ENCODE measurements at places on chromosomes 5 and 9. TPM values are rescaled to one million over a fixed set of nuclear protein-coding genes. Genes with fewer than 3 reads are reported as not detected.

The NR6A1 gene
- 4.0 TPM for total RNA-seq

DNA sequence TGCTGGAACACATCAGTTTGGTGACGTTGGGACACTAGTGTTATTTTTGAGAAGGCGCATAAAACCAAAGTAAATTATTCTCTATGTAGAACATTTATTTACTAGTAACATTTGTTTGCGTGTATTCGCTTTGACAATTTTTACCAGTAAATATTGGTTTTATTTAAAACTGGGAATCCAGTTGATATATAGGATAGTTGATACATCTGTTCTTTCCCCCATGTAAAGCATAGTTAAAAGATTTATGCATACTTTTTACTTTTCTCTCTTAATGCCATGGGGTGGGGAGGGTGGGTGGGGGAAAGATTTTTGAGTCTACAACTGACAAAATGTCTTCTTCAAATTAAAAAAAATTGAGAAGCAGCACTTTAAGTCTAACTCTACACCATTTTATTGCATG, at the start of gene IGIP:
Gene IGIP (plus strand): TSS at position 301 of the 400 bp plus-strand sequence. CDS start 2,540 bp downstream, outside the sequence.
- no peak within 1 kb of the TSS for H3K27ac ChIP-seq
- no peak for DNase-seq
- no peak within 1 kb of the TSS for H3K4me3 ChIP-seq
- no peaks in the 10 kb centered on the region for H3K27me3 ChIP-seq
- H3K36me3 ChIP-seq, result no peaks in the 10 kb centered on the region
- H3K4me1 ChIP-seq, result peaks cover 17% of the 10 kb centered on the region

GRCh38 chr5:32277798-32278197, 34.9 kb downstream of the MTMR12 start:
- H3K4me1 ChIP-seq, result peaks cover 31% of the 10 kb centered on the region
- no peak overlapping the region for H3K27ac ChIP-seq
- no peak for DNase-seq
- H3K4me3 ChIP-seq, result no peak overlapping the region

- peaks cover 11% of the 10 kb centered on the region for H3K4me1 ChIP-seq
- no peaks in the 10 kb centered on the region for H3K36me3 ChIP-seq
- DNase-seq, result no peak
Observed at GRCh38 chr9:85745203-85745602, 3.4 kb upstream of the AGTPBP1 start.

GRCh38 chr5:152932621-152933020, 527.5 kb upstream of the NMUR2 start:
- no peak overlapping the region for H3K4me3 ChIP-seq
- H3K4me1 ChIP-seq, result no peaks in the 10 kb centered on the region
- H3K27me3 ChIP-seq, result no peaks in the 10 kb centered on the region
- no peaks in the 10 kb centered on the region for H3K36me3 ChIP-seq

- no peak overlapping the region for H3K27ac ChIP-seq
- H3K4me1 ChIP-seq, result no peaks in the 10 kb centered on the region
- no peak for DNase-seq
- H3K36me3 ChIP-seq, result peaks cover 32% of the 10 kb centered on the region
- no peak overlapping the region for H3K4me3 ChIP-seq
Observed at GRCh38 chr9:120856700-120857099, 14.0 kb upstream of the PSMD5 start.

DNA sequence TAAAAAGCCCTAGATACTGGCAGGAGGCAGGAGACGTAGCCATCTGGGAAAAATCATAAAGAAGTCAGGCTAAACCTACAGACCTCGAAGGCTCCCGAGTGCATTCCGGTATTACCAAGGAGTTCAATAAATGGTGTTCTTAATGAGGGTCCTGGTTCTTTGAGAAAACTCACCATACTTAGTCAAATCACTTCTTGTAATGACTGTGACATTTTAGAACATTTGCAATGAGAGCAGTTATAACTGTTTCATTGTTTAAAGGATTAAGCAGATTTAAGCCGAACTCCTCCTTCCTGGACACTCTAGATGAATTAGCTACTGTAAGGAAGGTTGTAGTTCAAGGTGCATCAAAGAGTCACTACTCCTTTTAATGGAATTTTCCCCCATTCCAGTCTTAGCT, 67.8 kb downstream of the EFNA5 start:
- H3K4me3 ChIP-seq, result no peak overlapping the region
- no peaks in the 10 kb centered on the region for H3K4me1 ChIP-seq
- no peaks in the 10 kb centered on the region for H3K36me3 ChIP-seq
- no peak overlapping the region for H3K27ac ChIP-seq

- DNase-seq, result no peak
- H3K4me3 ChIP-seq, result no peak overlapping the region
- H3K36me3 ChIP-seq, result no peaks in the 10 kb centered on the region
- H3K27me3 ChIP-seq, result no peaks in the 10 kb centered on the region
- H3K27ac ChIP-seq, result no peak overlapping the region
Observed at GRCh38 chr5:157020511-157021222, 38.2 kb downstream of the HAVCR1 start.

- H3K4me3 ChIP-seq, result no peak overlapping the region
- H3K27ac ChIP-seq, result no peak overlapping the region
- no peak for DNase-seq
- peaks cover 53% of the 10 kb centered on the region for H3K4me1 ChIP-seq
- no peaks in the 10 kb centered on the region for H3K36me3 ChIP-seq
- H3K27me3 ChIP-seq, result no peaks in the 10 kb centered on the region
Observed at GRCh38 chr9:107292821-107293542, 9.9 kb downstream of the RAD23B start.

DNA sequence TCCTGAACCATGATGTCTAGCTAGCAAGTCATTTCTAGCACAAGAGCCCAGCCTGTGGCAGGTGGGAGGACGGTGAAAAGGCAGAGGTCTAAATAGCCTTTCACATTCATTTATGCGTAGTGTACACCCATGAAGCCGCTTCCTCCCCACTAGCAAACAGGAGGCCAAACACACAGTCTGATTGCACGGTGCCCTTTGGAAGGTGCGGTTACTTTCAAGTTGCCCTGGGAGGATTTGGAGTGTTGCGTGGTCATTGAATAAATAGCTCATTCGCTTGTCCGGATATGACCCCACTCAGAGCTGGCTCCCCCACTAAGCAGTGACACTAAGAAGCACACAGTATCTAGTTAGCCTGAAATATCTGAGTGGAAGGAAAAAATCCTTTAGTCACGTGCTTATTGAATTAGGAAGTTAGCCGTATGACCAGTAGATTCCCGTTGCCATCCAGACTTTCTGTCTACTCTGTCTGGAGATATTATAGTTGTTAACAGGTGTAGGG, 664 bp upstream of the ARSB start:
- H3K27me3 ChIP-seq, result no peaks in the 10 kb centered on the region
- peak overlapping the region; percentile 98 for H3K27ac ChIP-seq
- no peaks in the 10 kb centered on the region for H3K36me3 ChIP-seq
- H3K4me3 ChIP-seq, result peak overlapping the region; percentile 84

DNA sequence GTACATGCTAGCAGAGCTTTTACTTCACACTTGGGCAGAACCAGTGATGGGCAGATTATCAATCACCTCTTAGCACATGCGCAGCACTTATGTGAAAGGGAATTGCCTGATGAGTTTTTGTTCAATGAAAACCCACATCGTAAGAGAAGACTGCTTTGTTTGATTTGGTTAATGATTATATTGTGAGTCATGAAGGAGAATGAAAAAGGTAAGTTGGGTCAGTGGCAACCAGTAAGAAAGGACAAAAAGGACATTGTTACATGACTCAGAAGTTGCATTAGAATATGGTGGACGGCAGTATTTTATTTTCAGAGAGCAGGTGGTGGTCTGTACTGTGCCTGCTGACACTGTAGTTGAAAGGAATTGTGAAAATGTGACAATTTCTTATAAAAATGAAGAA, 127.4 kb downstream of the AOPEP start:
- no peaks in the 10 kb centered on the region for H3K4me1 ChIP-seq
- no peak for DNase-seq

DNA sequence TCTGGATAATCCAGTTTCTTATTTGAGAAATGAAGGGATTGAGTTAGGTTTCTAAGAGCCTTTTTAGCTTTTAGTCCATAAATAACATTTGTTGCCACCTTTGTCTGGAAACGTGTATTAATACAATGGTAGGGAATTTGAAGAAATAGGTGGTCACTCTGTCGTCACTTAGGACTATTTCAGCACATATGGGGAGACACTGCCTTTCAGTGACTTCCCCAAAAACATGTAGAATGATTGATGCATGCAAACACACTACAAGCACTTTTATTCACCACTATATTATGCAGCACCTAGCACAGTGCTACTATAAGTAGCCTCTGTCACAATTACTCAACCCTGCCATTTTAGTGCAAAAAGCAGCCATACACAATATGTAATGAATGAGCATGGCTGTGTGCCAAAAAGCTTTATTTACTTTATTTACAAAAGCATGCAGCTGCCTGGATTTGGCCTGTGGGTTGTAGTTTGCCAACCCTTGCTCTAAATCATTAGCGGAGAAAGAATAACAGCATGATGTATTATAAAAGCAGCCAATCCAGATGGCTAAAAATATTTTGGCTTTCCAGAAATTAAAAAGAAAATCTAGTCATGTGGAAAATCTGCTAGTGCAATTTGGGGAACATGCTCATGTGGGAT, 154.2 kb upstream of the HMHB1 start:
- DNase-seq, result no peak
- no peaks in the 10 kb centered on the region for H3K4me1 ChIP-seq
- H3K36me3 ChIP-seq, result no peaks in the 10 kb centered on the region

DNA sequence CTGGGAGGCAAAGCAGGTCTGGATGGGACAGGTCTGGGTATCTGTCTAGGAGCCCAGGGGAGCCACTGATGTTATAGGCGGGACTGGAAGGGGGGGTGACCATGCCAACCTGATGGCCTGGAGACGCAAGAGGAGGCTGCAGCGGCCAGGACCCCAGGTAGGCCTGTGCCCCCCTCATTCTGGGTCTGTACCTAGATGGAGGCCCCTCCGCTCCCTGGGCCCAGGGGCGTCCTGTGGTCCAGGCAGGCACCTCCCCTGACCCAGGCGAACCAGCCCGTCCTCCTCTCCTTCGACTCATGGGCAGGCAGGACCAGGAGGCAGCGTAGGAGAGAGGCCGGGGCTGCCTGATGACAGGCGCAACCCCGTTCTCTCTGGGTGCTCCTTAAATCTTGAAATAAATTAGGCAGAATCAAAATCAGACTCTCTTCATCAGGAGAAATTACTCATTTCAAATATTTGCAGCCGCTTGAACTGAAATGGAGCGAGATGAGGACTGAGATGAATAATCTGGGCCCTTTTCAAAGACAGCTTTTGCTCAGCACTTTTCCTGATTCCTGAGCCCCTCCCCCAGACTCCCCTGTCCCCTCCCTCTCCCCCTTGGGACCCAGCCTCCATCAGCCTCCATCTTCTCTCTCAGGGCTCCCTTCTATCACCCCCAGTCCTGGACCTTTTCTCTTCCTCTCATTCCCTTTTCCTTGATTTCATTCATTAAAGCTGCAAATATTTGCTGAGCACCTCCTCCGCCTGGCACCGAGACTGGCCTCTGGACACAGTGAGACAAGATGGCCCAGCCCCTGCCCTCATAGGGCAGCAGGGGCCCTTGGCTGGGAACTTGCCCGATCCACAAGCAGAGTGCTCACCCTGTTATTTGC, 46.8 kb upstream of the IER5L start:
- no peaks in the 10 kb centered on the region for H3K36me3 ChIP-seq
- peaks cover 14% of the 10 kb centered on the region for H3K4me1 ChIP-seq
- H3K4me3 ChIP-seq, result no peak overlapping the region
- DNase-seq, result no peak

- H3K27me3 ChIP-seq, result peaks cover 3% of the 10 kb centered on the region
- DNase-seq, result no peak
- no peak overlapping the region for H3K27ac ChIP-seq
- H3K4me1 ChIP-seq, result no peaks in the 10 kb centered on the region
- H3K36me3 ChIP-seq, result no peaks in the 10 kb centered on the region
Observed at GRCh38 chr5:97072696-97073095, 69.7 kb downstream of the LIX1 start.
